H1 (cell line): ENCODE measurements at places on chromosomes 6 and 20.

- DNase-seq, result no peak
Observed at GRCh38 chr6:71368284-71368683, 79.7 kb downstream of the OGFRL1 start.

DNA sequence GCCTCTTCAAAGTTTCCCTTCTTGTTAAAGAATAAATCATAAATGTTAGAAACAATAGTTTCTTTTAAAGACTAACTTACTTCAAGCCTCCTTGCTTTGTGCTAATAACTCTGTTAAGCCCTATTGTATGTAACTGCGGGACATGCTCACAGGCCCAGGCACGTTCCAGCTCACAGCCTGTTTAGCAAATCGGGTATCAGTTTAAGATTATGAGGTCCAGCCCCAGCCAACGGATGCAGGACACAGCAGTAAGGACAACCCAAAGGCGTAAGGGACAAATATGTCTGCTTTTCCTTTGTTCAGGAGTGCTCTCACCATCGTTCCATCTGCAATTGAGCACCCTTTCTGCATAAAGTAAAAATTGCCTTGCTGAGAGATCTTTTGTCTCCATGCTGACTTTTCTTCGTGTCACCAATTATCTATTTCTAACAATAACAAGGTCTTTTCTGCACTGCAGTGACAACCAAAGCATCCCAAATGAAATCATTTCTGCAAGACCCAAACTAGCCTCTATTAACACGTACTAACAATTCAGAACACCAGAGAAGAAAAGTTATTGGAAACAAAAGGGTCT is 1.4 kb downstream of the C6orf52 start:
- no peak for DNase-seq

- no peak for DNase-seq
Observed at GRCh38 chr6:12935637-12936036, 219.1 kb downstream of the PHACTR1 start.

- no peak for DNase-seq
Observed at GRCh38 chr20:25011831-25012241, 19.3 kb upstream of the APMAP start.

DNA sequence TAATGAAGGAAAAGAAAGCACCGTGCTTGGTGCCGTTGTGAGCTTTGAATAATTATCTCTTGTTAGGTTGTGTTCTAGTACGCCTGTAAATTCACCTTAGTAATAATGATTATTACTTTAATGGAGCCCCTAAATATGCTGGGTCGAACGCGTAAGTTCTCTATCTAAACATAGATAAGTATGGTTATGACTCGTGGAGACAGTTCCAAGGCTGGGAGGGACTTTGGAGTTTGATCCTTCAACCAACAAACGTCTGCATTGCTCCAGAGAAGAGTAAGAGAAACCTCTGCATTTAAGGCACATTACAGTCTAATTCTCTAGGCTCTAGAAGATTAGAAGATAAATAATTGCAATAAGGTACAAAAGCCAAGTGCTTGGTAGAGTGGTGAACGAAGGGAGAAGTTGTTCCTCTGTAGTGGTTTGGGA is 514 bp downstream of the ACOT13 start:
- no peak for DNase-seq

GRCh38 chr6:105779110-105779509 is 307.0 kb upstream of the PRDM1 start:
- DNase-seq, result no peak

GRCh38 chr20:61661025-61661424 is 404.7 kb downstream of the TAF4 start:
- no peak for DNase-seq

DNA sequence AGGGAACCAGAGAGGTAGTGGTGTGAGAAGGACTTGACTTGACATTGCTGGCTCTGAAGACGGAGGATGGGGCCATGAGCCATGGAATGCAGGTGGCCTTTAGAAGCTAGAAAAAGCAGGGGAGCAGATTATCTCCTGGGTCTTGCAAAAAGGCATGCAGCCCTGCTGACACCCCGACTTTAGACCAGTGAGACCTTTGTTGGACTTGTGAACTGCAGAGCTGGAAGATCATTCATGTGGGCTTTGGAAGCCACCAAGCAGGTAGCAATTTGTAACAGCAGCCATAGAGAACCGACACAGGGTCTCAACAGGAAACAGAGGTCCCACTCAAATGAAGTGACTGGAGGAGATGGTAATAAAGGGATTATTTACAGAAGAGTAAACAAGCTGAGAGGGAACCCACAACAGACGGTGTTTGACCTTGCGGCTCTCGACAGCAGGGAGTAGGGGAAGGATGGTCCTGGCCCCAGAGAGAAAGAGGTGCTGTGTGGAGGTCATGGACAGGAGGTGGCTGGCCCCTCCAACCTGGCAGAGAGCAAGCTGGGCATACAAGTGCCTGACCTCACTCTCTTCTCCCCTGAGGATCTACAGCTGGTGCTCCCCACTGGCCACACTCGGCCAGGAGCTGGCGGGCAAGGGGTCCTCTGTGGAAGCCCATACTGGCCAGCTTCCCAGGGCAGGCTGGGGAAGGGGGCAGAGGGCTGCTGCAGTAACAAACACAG is 43.9 kb downstream of the SLC22A23 start:
- no peak for DNase-seq

- no peak for DNase-seq
Observed at GRCh38 chr6:101666256-101666655, 272.7 kb downstream of the GRIK2 start.

- peak; percentile 67 for DNase-seq
Observed at GRCh38 chr6:152206072-152206818, 398.8 kb downstream of the ESR1 start.

- no peak for DNase-seq
Observed at GRCh38 chr6:144305985-144306384, 20.9 kb downstream of the UTRN start.

GRCh38 chr6:120534954-120535353 is 799.3 kb downstream of the TBC1D32 start:
- DNase-seq, result no peak

GRCh38 chr6:121688974-121689373 is 253.5 kb downstream of the GJA1 start:
- no peak for DNase-seq

DNA sequence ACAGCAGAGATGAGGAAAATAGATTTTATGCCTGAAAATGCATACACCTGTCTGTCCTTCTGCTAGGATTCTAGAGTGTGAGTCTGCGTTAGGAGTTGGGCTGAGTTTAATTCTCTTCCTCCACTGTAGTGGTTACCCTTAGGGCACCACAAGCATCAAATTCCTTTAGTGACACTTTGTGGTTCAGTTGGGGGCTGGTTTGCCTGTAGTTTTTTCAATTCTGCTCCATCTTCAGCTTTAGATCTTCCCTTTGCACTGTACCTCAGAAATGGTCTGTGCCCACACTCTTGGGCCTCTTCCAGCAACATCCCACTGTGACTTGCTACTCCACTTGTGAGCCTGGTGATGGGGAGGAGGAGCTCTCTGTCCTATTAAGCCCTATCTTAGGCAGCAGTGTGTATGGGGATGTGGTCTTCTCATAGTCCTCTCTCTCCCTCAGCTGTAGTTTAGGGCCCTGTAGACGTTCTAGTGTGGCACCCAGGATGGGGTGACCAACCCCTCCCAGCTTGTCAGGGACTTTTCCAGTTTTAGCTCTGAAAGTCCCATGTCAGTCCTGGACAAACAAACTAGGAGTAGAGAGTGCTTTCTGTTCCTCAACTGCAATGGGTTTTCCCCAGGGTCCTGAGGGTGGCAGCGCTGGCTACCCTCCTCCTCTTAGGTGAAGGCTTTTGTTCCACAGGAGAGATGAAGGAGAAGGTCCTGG is 19.7 kb upstream of the OGFRL1 start:
- DNase-seq, result no peak

DNA sequence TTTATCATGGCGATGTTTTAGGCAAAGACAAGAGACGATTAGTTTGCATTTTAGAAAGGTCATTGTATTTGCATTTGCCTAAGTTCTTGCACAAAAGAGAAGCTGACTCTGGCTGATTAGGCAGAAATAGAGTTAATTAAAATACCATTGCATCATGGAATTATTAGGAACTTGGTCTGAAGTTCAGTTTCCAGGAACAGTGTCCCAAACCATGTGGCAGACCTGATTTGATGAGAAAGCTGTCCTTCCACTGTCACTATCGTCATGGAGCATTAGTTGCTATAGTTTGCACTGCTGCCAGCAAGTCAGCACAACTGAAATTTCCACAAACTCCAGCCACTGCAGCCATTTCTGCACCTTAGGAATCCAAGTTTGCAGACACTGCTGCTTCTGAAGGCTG is 24.3 kb upstream of the MCUR1 start:
- DNase-seq, result no peak

DNA sequence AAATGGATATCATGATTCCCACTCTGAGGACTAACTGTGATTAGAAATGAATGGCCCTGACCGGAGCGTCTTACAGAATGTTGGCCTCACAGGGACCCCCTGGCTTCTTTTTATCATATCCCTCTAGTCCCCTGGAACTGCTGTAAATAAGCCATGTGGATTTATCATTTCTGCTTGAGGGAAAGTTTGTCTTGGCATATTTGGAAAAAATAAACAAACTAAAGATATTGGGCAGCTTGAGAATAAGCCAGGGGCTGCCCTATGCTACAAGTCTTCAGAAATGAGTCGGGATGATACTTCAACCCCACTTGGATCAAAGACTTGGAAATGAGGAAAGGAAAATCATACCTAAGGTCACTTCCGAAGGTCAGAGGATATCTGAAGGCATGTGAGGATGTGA is 179.1 kb downstream of the THBS2 start:
- no peak for DNase-seq

GRCh38 chr6:89353702-89354392 is 1.3 kb upstream of the UBE2J1 start:
- DNase-seq, result no peak

GRCh38 chr20:34233687-34234086 is 7.5 kb upstream of the ASIP start:
- no peak for DNase-seq

GRCh38 chr20:35049776-35050352 is 42.7 kb downstream of the TRPC4AP start:
- DNase-seq, result no peak

GRCh38 chr20:59042151-59042795 is at the start of gene PRELID3B:
Gene PRELID3B (minus strand): TSS chr20:59042786. CDS start chr20:59042730, 56 bp downstream.
- DNase-seq, result no peak

- no peak for DNase-seq
Observed at GRCh38 chr6:11851387-11851786, 72.8 kb upstream of the ADTRP start.

DNA sequence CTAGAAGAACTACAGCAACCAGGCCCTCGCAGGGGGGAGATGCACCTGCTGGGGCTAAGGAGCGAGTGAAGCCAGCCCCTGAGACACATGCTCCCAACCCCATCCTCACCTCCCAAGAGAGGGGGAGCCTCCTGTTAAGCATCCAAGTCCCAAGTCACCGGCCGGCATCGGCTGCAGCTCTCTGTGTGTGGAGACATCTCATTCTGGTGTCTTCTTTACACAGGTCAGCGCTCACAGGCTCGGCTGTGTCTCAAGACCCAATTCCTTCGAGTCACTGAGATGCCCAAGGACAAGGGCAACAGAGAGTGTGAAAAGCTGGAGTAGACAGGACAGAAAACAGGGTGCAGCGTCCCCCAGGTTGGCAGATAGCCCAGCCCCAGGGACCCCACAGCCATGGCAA is 21.1 kb upstream of the MRGBP start:
- DNase-seq, result no peak

DNA sequence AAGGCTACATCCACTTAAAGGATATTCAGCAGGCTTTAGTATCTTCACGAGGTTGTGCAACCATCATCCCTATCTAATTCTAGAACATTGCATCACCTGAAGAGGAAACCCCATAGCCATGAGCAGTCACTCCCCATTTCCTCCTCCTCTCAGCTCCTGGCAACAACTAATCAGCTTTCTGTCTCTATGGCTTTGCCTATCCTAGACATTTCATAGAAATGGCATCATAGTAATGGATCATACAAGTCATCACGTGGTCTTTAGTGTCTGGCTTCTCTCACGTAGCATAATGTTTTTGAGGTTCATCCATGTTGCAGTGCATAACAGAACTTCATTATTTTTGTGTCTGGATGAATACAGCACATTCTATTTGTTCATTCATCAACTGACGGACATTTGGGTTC is 20.5 kb downstream of the SNAI1 start:
- no peak for DNase-seq

- no peak for DNase-seq
Observed at GRCh38 chr6:6697620-6698019, 109.1 kb downstream of the LY86 start.

GRCh38 chr6:82569022-82569421 is 205.4 kb downstream of the TPBG start:
- DNase-seq, result no peak

DNA sequence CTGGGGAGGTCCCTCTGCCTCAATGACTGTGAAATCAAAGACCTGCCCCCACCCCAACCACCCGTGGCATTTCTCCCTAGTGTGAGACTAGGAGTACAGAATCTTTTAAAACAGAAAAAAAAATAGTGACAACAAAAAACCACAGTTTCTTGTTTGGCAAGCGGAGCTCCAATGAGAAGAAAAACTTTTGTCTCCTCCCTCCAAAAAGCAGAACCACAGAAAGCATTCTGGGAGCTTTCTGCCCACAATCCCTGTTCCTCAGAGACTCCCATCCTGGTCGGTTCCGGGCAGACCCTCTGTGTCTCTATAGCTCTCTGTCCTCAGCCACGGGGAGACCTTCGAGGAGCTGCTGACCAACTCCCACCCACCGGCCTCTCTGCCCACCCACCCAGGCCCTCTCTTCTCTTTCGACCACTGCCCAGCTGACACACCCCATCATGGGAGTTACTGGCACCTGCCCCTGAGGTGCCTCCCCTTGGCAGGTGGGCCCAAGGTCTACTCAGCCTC is 4.9 kb downstream of the PREX1 start:
- DNase-seq, result no peak

DNA sequence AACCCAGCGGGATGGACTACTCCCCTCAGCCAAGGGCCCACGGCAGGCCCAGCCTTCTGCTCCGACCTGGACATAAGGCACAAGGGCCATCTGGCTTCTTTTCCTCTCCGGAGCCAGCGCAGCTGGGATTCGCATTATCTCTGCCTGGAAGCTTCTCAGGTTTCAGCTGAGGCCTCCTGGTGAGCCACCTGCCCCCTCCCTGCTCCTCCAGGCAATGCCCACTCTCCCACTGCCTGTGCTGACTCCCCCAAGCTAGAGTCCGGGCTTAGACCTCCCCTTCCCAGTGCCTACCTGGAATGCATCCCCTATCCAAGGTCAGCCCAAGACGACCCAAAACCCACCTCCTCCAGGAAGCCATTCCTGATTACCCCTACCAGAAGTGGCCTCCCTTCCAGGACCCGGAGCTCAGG is 60.7 kb downstream of the EZR start:
- DNase-seq, result peak; percentile 34

- no peak for DNase-seq
Observed at GRCh38 chr20:63628246-63628975, 1.5 kb upstream of the GMEB2 start.

GRCh38 chr20:49646126-49646525 is 67.6 kb downstream of the B4GALT5 start:
- no peak for DNase-seq

DNA sequence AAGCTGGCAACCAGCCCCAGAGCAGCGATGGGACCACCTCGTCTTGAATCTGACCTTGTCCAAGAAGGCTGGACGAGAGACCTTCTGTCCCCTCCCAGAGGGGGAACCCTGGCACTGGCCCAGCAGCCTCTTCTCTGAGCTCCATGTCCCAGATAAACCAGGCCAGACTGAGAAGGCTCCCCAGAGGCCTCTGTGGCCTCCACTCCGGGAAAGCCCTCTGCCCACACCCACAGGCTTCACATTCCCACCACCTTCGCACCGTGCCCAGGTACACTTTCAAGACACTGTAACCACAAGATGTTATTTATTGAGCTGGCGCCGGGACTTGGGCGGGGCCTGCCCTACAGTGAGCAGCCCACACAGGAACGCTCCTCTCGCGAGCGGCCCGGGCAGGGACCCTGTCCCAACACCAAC is 33.2 kb downstream of the ADA start:
- DNase-seq, result no peak
